ENCODE measurements at places on chromosomes 2 and 18.

- no peak for DNase-seq
Observed at GRCh38 chr2:83016343-83017110, 1442.6 kb downstream of the SUCLG1 start.

DNA sequence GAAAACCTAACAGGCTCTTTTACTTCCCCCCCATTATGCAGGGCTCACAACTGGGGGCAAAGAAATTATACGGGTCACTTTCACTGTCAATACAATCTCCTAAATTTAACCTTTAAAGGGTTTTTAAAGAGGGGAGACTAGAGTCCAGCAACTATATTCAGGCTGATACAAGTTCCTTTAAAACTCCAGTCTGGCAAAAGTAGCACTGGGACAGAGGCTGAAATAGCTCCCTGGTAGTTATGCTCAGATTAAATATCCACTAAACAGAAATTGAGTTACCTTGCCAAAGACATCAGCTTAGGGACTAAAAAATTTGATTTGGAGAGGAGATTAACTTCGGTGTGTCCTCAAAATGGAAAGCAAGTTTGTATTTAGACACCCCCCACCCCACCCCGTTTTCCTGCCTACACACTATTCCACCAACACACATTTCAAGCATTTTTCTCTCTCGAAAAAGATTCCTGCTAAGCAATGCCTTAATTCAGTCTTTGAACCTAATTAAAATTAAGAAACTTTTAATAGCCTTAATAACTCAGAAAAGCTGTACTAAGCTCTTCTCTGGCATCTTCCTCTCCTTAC lies 127.2 kb downstream of the OSBPL1A start:
- DNase-seq, result no peak

DNA sequence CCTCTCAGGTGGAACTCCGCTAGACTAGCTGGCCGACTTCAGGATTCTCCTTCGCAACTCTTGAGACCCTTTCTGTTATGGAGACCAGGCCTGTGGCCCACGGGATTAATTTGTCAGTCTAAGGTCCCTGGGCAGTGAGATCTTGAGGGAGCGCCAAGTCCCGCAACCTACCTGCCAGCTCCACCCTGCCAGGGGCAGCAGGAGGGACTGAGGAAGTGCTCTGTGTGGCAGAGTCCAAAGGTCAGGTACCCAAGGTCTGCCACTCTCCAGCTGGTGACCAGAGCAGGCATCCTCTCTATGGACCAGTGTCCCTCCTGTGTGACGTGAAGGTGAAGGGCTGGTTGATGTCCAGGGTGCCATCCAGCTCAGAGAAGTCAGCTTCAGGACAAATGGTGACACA lies 4.3 kb upstream of the SPATA3 start:
- no peak for DNase-seq

DNA sequence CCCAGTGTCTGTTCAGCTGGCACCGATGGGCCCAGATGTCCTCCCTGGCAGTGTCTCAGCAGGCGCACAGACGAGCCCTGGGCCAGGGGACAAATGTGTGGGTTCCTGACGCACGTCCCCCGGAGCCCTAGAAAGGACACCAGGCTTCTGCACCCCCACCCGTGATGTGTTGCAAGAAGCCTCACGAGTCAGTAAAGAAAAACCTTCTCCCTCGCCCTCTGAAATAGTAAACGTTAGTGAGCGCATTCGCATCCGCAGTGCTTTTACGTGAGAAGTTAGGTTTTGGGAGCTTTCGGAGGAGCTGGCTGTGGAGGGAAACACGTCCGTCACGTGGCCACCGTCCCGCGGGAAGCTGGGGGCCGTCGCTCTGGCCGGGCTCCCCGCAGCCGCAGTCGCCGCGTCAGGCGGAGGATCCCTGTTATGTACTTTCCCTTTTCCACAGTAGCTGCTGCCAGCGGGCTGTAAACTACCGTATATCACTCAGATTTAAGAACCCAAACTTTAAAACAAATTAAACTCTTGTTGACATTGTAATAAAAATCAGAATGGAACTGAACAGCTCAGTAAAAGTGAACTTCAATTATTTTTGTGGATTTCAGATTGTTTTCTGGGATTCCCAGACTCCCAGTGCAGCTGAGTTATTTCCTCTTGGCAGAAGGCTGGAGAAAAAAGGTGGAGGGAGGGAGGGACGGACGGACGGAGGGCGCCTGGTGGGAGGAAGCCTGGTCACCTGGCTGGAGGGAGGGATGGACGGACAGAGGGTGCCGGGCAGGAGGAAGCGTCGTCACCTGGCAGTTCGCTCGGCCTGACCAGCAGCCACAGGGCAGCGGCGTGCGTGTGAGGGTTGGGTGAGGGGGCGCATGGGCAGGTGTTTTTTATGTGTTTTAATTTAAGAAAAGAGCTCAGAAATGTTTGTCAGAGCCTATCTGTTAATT lies 112.1 kb downstream of the NFATC1 start:
- DNase-seq, result no peak

GRCh38 chr18:48021273-48021914 lies 90.9 kb upstream of the SMAD2 start:
- no peak for DNase-seq

DNA sequence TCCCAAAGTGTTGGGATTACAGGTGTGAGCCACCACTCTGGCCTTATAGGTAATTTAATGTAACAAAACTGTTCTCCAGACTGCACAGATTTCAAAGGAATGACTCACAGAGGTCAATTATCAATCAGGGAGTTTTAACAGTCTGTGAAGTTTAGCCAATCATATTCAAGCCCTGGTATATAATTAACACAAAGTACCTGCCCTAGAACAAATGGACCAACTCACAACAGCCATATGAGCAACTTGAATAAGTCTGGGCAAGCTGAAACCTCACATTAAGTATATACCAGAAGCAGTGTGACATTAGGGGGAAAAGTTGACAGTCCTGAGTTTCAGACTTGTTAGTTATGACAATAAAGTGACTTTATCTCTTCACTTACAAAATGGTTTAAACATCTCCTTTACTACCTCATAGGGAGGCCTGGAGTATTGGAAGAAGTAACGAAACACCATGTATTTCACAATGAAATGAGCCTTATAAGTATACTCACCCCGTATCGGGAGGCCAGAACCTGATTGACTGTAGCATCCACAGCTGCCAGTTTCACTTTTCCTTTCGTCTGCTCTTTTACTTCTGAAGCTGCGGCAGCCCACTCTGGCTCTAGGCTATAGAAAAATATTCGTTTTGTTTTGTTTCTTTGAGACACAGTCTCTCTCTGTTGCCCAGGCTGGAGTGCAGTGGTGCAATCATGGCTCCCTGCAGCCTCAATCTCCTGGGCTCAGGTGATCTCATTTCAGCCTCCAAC lies 22.2 kb downstream of the PDIA6 start:
- DNase-seq, result no peak

- no peak for DNase-seq
Observed at GRCh38 chr2:134146620-134147019, 107.3 kb upstream of the MGAT5 start.

GRCh38 chr2:48605482-48606175 lies 12.0 kb upstream of the GTF2A1L start:
- DNase-seq, result no peak

- no peak for DNase-seq
Observed at GRCh38 chr2:218398437-218399390, 954 bp upstream of the CTDSP1 start.

DNA sequence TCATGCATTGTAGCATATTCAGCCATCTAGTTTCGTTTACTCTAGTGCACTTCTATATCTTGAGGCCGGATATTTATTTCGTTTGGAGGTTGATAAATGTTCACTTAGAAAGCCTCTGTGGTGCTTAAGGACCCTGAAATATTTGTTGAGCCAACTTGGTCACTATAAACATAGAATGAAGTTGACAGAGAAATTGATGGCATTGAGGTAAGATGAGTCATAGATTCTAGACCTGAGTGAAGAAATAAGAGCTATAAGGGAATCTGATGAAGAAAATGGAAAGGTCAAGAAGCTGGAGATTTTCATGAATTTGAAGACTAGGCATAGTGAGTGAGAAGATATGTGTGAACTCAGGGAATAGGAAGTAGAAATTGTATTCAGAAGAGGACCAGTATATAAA lies 35.9 kb downstream of the EPC2 start:
- no peak for DNase-seq

DNA sequence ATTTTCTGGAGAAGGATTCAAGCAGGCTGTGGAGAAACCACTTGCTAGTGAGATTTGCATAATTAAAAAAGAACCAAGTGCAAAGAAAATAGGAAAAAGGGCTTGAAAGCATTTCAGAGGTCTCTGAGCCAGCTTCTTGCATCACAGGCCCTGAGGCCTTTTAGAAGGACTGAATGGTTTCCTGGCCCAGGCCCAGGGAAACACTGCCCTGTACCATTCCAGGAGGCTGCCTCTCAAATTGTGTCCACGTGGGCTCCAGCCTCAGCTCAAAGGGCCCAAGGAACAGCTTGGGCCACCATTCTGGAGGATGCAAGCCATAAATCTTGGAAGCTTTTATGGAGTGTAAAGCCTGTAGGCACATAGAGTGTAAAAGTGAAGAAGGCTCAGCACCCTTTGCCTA lies 523.3 kb upstream of the VRK2 start:
- DNase-seq, result no peak

GRCh38 chr2:106953236-106953635 lies 67.3 kb upstream of the ST6GAL2 start:
- DNase-seq, result no peak

DNA sequence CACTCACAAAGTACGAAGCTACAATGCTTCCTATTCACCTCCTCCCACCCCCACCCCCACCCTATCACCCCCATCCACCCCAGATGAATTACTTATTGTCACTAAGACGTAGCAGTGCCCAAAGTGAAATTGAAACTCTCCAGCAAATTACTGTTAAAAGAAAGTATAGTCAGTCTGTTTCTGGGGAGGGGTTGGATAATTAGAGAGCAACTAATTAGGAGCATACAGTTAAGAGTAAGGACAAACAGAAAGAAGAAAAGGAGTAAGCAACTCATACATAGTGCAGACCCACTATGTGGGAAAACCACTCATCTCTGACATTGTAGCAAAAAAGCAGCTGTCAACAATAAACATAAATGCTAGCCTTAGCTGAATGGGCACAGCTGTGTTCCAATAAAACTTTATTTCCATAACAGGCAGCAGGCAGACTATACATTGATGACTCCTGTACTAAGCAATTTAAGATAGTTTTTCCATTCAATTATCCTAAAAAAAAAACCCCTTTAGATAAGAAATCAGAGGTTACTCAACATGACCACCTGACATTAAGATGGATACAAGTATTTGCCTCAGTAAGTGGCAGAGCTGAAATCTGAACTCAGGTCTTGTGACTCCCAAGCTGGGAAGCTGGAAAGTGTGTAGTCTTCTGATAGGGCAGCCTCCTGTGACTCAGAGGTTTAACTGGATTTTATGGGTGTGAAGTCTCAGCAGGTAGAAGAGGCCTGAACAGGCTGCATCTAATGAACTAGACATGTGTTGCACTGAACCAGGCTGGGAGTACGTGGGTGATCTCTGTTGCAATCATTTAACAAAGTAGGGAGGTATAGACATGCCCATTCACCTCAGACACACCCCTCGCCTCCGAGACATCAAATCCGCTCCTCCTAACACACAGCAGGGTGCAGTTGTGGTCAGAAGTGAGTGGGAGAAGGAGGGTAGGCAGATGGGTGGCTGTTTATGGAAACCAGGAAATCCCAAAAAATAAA lies 171.8 kb upstream of the KLF7 start:
- DNase-seq, result no peak

GRCh38 chr2:201953880-201954279 lies 79.8 kb upstream of the FZD7 start:
- no peak for DNase-seq

GRCh38 chr2:106054880-106055655 lies 139.0 kb downstream of the UXS1 start:
- DNase-seq, result no peak

DNA sequence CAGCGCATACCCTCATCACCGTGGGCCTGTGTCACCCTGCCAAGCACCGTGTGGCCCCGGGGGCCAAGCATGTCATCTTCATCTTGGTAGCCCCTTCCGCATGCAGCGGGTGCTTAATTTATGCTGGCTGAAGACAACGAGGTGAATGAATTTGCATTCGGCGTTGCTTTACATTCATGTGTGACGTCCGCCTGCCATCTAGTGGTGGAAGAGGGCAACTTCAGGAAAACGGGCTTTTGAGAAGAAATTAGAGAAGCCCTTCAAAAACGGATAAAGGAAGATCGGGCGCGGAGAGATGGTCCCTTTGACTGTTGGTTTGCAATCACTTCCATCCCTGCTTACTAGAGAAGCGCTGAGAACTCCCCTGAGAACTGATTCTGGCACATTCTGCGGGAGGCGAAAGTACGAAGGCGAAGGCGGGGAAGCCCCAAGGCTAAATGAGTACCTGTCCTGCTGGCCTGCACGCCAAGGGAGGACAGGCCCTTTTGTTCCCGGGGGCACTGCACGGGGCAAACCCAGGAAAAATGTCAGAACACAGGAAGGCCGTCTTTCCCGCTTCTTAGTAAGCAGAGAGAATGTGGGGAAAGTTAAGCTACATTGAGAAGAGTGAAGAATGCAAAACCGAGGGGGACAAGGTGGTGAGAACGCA lies 145.9 kb downstream of the ZNF516 start:
- DNase-seq, result peak; percentile 25

DNA sequence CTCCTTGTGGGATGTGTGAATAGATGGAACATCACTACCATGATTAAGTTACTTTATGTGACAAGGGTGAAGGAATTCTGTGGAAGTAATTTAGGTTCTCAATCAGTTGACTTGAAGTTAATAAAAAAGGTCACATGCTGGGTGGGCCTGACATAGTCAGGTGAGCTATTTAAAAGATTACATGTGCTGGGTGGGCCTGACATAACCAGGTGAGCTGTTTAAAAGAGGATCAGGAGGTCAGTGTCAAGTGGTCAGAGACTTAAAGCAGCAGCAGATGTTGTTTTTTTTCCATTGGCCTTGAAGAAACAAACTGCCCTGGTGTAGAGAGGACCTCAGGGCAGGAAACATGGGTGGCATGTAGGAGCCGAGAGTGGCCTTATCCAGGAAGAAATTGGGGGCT lies 3.3 kb downstream of the IL1R2 start:
- no peak for DNase-seq

GRCh38 chr2:163574309-163574708 lies 161.5 kb downstream of the FIGN start:
- DNase-seq, result no peak

GRCh38 chr2:85623991-85624390 lies 8.0 kb downstream of the USP39 start:
- DNase-seq, result no peak

- no peak for DNase-seq
Observed at GRCh38 chr2:7900593-7900992, 781.3 kb upstream of the ID2 start.

DNA sequence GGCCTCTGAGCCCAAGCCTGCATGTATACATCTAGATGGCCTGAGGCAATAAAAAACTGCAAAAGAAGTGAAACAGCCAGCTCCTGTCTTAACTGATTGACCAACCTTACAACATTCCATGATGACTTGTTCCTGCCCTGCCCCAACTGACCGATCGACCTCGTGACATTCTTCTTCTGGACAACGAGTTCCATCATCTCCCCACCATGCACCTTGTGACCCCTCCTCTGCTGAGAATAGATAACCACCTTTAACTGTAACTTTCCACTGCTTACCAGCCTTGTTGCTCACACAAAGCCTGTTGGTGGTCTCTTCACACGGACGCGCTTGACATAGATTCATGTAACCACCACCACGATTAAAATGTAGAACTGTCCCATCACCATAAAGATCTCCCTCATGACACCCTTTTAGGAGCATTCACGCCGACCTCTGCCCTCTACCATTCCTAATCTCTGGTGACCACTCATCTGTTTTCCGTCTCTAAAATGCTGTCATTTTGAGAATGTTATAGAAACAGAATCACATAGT lies 120.1 kb upstream of the REV1 start:
- no peak for DNase-seq
